ENCODE measurements at places on chromosomes 3 and 15.

DNA sequence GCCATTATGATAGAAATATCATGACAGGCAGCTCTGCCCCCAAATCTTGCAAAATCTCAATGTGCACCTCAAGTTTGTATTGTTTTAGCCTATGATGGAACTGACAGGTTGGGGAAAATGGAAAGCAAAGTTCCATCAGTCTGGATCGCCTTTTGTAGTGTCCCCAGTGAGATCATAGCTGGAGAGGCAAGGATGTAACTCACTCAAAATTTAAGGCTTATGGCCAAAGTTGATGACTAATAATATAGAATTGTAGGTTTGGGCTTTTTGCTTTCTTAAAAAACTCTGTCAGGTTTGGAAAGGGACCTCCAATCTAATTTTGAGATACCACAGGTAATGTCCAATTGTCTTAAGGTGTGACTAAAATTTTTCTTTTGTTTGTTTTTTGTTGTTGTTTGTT is 1.4 kb upstream of the ACP3 start:
- no peak for DNase-seq

GRCh38 chr3:98733053-98733811 is 29.9 kb upstream of the ST3GAL6 start:
- DNase-seq: no peak

- no peak for DNase-seq
Measured at GRCh38 chr15:86919581-86919980, 839.9 kb downstream of the AGBL1 start.

GRCh38 chr3:69080233-69080920 is at the start of gene UBA3:
Gene UBA3 (minus strand): TSS chr3:69080365. CDS start chr3:69080353, 12 bp downstream.
- DNase-seq: peak; percentile 41

GRCh38 chr15:60814062-60814461 is 335.1 kb upstream of the ICE2 start:
- DNase-seq: no peak

- no peak for DNase-seq
Measured at GRCh38 chr3:108322352-108322751, 26.0 kb downstream of the HHLA2 start.

DNA sequence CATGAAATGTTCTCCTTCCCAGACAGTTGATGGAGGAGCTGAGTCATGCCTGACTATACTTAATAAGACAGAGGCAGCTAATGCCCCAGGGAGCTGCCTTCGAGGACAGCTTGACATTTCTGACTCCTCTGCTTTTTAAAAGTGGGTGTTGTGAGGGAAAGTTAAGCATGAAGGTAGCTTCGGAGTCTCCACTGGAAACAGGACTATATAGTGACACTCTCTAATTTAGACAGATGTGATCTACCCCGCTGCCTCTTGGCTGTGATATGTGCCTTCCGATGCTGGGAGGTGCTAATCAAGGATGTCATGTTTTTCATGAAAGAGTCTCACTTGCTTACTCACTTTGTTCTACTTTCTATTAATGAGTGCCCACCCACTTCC is 72.7 kb downstream of the IL1RAP start:
- DNase-seq: no peak

- DNase-seq: no peak
Measured at GRCh38 chr15:54388746-54389145, 410.5 kb downstream of the UNC13C start.

DNA sequence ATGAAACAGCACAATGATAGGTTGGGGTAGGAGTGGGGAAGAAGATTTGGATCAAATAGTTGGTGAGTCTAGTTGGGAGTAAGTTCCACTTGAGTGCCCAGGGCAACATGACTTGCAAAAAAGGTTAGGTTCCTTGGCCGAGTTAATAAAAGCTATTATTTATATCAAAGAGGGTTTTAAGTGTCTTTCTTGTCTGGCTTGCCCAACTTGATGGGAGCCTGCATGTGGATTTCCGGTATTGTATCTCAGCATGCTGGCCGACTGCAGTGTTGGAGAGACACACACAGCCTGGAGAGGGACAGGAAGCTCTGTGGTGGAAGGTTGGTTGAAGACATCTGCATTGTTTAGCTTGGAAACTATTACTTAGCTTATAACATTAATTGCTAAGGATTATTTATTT is 449.5 kb upstream of the TBL1XR1 start:
- no peak for DNase-seq

GRCh38 chr15:61106889-61107288 is 122.2 kb downstream of the RORA start:
- DNase-seq: no peak

GRCh38 chr15:37081983-37082382 is 18.4 kb downstream of the MEIS2 start:
- DNase-seq: no peak

DNA sequence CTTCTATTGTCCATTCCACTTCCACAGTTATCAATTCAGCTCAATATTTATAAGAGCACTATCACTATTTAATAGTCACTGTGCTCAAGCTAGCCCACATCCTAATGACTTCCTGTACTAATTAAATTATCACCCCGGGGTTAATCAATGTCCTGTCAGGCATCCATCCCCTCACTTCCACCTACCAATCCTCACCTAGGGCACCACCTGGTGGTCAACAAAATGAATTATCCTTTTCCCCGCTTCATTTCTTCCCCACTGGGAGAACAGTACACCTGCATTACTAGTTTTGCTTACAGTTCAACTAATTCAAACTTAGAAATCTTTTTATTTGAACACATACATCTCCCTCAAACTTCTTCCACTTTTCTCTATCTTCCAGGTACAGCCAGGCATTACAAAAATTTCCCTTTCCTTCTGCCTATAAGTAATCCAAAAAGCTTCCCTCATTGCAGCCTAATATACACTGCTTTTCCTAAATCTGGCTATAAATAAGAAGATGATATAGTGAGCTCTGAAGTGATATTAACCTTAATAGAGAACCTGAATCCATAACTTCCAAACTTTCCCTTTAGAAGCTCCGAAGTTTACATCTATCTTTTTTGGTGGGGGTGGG is 68.5 kb downstream of the TMCC1 start:
- DNase-seq: peak; percentile 48

DNA sequence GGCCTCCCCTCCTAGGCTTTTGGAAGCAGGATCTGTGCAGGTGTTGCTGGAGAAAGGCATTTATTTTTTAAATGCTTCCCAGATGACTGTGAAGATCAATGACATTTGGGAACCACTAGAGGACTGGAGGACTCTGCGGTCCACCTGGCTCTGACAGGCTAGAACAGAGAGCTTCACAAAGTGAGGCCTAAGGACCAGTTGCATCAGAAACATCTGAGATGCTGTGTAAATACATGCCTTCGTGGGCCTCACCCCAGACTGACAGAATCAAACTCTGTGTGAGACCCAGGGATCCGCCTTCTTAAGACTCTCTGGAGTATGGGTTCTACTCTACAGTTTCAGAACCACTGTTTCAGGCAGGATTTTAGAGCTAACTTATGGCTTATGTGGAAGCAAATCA is 105.0 kb upstream of the ICE2 start:
- no peak for DNase-seq

GRCh38 chr3:104273046-104273649 is 1093.6 kb upstream of the ALCAM start:
- peak; percentile 22 for DNase-seq

- DNase-seq: no peak
Measured at GRCh38 chr3:43727930-43728329, 37.2 kb downstream of the ABHD5 start.

DNA sequence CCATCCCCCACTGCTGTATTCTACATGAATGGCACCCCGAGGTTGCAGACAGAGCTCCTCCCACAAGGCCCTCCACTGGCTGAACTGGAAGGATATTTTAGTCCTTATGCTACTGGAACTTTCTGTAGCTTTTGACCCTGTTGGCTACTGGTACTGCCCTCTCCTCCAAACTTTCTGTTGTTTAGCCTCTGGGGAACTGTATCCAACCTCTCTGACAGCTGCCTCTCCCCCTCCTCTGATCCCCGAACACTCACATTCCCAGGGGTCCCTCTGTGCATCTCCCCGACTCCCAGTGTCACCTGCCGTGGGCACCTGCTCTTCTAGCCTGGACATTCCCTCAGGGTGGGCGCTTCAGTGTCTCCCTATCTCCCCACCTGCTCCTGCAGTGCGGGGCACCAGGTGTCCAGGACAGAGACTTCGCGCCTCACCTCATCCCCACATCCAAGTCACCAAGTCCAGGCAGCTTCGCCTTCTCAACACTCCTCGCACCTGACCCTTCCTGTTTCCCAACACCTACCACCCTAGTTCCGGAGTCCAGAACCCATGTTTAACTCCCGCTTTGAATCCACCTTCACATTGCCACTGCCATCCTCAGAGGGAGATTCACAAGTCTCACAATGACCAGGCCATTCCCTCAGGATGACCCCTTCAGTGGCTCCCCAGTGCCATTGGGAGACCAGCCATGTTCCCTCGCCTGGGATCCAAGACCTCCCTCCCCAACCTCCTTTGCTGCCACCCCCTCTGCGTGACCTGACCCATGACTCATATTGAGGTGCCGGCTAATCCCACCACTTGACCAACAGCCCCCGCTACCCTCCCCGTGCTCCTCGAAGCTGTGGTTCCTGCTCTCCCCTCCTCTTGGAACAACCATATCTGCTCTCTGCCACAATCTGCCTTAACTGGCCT is 34.2 kb downstream of the BDH1 start:
- no peak for DNase-seq

GRCh38 chr3:182971637-182972036 is 8.7 kb downstream of the DCUN1D1 start:
- no peak for DNase-seq

- no peak for DNase-seq
Measured at GRCh38 chr3:178010306-178010705, 525.9 kb upstream of the KCNMB2 start.

DNA sequence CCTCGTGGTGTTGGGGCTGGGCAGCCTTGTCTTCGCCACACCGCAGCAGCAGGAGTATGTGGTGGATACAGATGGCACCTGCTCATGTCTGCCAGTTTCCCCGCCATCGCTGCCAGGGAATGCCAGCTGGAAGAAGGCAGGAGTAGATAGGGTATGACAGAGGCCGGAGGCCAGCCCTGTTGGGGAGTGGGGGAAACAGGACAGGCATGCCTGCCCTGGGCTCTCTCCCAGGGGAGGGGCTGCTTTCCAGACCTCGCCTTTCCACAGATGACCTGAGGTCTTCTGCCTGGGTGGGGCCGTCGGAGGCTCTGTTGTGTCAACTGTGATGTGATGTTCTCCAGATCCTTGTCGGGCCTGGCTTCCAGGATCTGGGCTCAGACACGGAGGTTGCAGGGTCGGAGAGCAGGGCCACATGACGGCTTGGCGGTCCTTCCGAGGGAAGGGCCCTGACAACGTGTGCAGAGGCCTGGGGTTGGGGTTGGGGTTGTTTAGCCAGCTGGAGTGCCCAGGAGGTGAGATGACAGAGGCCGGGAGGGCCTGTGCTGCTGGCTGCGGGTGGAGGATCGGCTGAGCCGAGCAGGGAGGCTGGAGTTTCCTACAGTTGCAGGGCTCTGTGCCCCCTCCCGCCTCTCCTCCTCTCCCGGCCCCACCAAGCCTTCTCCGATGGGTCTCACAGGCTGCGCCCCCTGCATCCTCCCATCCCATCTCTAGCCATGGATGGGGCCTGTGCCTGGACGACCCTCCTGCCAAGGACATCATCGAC is 102.0 kb downstream of the TBC1D2B start:
- no peak for DNase-seq

DNA sequence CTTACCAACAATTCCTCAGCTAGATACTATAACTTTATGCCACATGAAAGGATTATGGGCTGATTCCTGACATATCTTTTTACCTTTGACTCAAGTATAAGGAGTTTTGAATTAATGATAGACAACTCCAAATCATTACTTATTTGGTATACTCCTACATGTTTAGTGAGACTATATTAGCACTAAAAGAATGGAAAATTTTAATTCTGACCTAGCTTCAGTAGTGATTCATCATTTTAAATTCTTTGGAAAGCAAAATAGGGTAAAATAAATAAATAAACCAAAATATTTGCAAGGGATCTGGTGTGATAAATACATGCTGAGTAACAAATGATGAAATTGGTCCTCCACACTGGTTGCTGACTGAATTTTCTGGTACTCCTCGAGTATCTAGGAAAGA is 42.3 kb upstream of the VGLL3 start:
- no peak for DNase-seq

GRCh38 chr15:50911001-50911400 is 2.5 kb downstream of the AP4E1 start:
- DNase-seq: no peak

DNA sequence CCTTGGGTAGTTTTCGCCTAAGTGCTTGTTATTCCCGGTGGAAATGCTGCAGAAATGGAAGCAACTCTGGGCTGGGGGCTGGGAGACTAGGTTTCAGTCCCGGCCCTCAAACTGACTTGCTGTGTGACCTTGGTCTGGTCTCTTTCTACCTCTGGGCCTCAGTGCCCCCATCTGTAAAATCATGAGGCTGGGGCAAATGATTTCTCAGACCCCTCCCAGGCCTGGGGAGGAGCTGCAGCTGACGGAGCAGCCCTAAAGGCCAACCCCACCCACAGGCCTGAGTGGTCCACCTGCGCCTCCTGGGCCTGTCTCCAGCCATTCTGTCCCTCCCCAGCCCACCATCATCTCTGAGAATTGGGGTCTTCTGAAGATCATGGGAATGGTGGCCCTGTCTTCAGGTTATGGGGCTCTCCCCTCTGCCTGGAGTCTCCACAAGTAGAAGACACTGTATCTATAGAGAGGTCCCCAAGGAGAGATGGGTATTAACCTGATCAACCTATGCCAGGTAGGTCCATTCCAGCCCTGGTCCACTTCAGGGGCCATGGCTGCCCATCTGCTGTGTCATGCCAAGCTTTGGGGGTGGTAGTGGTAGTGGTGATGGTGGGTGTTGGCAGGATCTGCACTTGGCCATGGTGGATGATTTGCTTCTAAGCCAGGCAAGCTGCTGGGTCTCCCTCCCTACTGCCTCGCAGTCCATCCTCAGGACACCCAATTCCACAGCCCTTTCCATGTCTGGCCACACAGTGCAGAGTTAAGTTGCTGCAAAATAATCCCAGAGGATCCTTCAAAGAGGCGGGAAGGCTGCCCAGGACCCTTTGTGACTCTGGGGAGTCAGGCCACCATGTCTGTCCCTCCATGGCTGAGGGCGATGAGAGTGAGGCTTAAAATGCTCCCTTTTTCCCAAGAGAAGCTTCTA is 46.0 kb downstream of the ITGA11 start:
- DNase-seq: no peak

GRCh38 chr3:14344351-14344750 is 58.1 kb upstream of the SLC6A6 start:
- DNase-seq: no peak

DNA sequence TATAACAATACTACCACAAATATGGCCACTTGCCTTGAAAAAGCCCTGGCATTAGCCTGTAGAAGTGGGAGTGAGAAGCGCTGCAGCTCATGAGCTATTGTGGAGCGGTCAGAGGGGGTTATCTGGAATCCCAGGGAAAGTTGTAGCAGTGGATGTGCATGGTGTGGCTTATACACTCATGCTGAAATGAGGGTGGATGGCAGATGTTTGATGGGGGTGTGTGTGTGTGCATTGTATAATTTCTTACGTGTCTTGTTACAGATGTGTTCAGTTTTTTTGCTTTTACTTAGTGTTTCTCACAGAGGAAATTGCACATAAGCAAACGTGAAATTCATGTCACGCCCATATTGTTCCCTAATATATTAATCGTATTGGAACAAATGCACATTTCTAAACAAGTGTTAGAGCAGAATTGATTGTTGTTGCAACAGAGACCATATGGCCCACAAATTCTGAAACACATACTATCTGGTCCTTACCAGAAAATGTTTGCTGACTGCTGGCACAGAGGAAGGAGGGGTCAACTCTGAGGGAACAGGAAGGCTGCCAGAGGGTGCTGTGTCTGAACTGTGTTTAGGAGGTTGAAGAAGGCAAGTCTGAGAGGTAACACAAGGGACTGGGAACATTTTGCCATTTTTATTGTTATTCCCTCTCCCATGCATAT is 200.0 kb upstream of the CFAP20DC start:
- no peak for DNase-seq

- no peak for DNase-seq
Measured at GRCh38 chr3:98763076-98763475, at the start of gene ST3GAL6. Gene ST3GAL6 (plus strand): TSS chr3:98763340. CDS start chr3:98768441, 5,101 bp downstream.

Data from iPS DF 6.9 (cell line).